GM20000 (cell line): ENCODE measurements at places on chromosomes 13 and 19.

GRCh38 chr19:12564016-12564664 lies 12.9 kb upstream of the ZNF564 start:
- peak; percentile 92 for DNase-seq

DNA sequence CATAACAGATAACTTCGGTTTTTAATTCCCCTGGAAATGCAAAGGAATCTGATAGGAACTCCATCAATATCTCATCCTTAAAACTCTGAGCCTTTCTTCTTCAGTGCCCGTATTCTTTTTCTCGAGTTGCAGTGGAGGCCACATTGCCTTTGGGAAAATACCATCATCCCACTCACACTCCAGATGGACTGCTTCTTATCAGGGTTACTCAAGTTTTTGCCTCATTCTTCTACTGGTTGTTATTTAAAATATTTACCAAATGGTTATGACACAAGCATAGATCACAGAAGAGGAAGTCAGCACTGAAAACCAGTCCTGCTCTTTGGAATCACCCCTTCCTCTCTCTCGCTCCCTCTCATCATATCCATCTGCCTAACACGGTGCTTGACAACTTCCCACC lies 1020.5 kb upstream of the SLC10A2 start:
- DNase-seq: no peak

DNA sequence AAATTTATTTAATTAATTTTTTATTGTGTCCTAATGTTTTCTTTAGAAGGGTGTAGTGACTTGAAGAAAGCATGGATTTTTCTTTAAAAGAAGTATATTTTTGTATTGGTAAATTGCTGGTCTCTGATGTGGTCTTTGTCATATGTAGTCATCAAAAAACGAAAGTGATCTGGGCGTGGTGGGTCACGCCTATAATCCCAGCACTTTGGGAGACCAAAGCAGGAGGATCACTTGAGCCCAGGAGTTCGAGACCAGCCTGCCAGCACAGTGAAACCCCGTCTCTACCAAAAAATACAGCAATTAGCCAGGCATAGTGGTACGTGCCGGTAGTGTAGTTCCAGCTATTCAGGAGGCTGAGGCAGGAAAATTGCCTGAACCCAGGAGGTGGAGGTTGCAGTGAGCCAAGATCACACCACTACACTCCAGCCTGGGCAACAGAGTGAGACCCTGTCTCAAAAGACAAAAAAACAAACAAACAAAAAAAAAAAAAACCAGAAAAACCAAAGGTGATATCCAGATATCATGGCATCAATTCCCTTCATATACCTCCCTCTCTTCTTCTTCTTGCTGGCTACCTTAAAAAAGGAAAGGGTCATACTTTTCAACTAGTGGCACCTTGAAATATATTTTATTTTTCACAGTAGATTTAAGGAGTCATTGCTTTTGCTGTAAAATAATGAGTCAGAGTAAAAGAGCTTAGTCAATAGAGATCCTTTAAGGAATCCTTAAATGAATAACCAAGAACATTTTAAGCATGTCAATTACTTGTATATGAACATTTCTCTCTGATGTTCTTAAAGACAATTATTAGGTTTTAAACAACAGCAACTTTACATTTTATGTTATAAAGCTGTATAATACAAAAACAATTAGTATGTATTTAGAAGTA lies 19.9 kb downstream of the KCTD4 start:
- DNase-seq: no peak

- DNase-seq: no peak
Observed at GRCh38 chr19:3320354-3320670, 46.1 kb upstream of the NFIC start.

DNA sequence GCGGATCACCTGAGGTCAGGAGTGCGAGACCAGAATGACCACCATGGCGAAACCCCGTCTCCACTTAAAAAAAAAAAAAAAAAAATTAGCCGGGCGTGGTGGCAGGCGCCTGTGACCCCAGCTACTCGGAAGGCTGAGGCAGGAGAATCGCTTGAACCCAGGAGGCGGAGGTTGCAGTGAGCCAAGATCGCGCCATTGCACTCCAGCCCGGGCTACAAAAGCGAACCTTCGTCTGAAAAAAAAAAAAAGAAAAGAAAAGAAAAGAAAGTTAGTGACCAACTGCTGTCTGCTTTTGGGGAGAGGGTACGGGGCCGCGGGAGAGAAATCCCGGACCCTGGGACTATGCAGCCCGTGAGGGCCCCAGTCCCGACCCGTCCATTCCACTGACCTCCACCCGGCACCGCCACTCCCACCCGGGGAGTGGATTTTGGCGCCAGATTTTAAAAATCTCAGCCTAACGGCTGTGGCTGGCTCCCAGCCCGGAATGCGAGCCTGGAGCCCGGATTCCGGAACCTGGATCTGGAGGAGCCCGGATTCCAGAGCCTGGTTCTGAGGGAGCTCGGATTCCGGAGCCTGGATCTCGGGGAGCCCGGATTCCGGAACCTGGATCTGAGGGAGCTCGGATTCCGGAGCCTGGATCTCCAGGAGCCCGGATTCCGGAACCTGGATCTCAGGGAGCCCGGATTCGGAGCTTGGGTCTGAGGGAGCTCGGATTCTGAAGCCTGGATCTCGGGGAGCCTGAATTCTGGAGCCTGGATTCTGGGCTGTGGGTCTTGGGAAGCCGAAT lies 6.1 kb upstream of the LMNB2 start:
- no peak for DNase-seq

DNA sequence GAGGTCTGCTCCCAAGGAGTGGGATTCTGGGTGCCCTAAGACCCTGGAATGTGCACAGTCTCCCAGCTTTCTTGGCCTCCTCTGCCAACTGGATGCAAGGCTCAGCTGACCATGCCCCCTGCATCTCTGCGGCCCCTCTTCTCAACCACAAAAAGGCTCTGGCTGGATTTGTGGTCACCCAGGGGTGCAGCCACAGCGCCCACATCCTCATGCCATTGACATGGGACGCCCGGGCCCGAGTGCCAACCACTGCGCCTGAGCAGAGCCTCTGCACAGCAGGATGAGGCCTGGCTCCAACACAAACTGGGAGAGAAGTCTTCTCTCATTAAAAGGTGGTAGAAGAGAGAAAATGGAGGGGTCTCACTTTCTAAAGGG lies 103.5 kb downstream of the FOXO1 start:
- no peak for DNase-seq

DNA sequence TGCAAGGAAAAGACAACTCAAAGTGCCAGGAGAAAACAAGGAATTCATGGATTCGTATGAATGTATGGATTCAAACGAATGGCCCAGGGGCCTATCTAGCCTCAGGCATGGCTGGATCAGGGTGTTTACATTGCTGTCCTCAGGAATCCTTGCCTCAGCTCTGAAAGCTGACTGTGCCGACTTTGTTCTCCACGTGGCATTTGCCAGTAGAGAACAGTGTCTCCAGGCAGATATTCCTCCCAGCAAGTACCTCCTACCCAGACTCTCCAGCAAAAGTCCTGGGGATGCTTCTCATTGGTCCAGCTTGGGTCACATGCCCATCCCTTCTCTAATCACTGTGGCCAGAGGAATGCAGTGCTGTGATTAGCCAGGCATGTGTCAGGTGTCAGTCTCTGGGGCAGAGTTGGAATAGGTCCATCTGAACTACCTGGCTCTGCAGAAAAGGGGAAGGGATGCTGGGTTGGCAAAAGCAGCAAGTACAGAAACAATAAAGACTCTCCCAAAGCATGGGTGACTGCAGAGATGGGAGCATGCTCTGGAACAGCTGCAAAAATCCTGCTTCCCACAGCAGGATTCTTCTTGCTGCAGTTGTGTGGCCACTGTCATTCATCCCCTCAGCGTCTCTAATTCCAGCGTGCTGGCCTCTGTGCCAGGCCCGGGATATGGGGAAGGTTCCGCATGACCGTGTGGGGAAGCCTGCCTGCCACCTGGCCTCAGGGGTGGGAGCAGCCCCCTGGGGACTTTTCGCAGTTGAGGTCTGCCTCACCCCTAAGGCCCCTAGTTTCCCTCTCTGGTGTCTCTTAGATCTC lies 30.0 kb downstream of the CCNE1 start:
- no peak for DNase-seq

GRCh38 chr19:44673510-44673909 lies 2.2 kb downstream of the CEACAM19 start:
- no peak for DNase-seq

- no peak for DNase-seq
Observed at GRCh38 chr13:26658448-26659385, 101.2 kb downstream of the WASF3 start.

- DNase-seq: no peak
Observed at GRCh38 chr19:13850910-13851733, 25.8 kb upstream of the NANOS3 start.
